ENCODE measurements at places on chromosomes 7 and 10. TPM values are rescaled to one million over a fixed set of nuclear protein-coding genes. Genes with fewer than 3 reads are reported as not detected.

The TLL2 gene
- total RNA-seq, result 0.11 TPM

The C1GALT1 gene
- total RNA-seq, result 12.7 TPM

The LRRC61 gene
- 4.8 TPM for total RNA-seq

The PON1 gene
- total RNA-seq, result not detected

The CTNNA3 gene
- 0.22 TPM for total RNA-seq

The UNC5B gene
- total RNA-seq, result 18.8 TPM

The WNT2 gene
- total RNA-seq, result not detected

The SGCE gene
- total RNA-seq, result 139 TPM

The HSPA12A gene
- 1.3 TPM for total RNA-seq

The FGFR2 gene
- under 0.01 TPM for total RNA-seq

The CARD11 gene
- 2.1 TPM for total RNA-seq
